ENCODE measurements at places on chromosomes 13 and 19. TPM values are rescaled to one million over a fixed set of nuclear protein-coding genes. Genes with fewer than 3 reads are reported as not detected.

The RNF113B gene
- not detected for polyA plus RNA-seq

The ZNF723 gene
- polyA plus RNA-seq, result 0.10 TPM

The PHLDB3 gene
- 11.6 TPM for polyA plus RNA-seq

The ETV2 gene
- polyA plus RNA-seq, result 3.3 TPM

The PRTN3 gene
- 2.0 TPM for polyA plus RNA-seq

Data from left renal pelvis (tissue), 4 donors.